ENCODE measurements at places on chromosomes 12 and 14.
A peak's percentile ranks its signal among the peaks of the same experiment; 100 is the strongest.

- peak; percentile 95 for DNase-seq
Observed at GRCh38 chr14:100239840-100240667, 1.1 kb downstream of the YY1 start.

- DNase-seq = no peak
Observed at GRCh38 chr14:68309616-68310015, 483.3 kb downstream of the ZFP36L1 start.

GRCh38 chr12:75482646-75483045 is 2.1 kb downstream of the GLIPR1 start:
- peak; percentile 27 for DNase-seq

GRCh38 chr12:55727643-55728185 is 1.1 kb downstream of the CD63 start:
- DNase-seq = peak; percentile 65

DNA sequence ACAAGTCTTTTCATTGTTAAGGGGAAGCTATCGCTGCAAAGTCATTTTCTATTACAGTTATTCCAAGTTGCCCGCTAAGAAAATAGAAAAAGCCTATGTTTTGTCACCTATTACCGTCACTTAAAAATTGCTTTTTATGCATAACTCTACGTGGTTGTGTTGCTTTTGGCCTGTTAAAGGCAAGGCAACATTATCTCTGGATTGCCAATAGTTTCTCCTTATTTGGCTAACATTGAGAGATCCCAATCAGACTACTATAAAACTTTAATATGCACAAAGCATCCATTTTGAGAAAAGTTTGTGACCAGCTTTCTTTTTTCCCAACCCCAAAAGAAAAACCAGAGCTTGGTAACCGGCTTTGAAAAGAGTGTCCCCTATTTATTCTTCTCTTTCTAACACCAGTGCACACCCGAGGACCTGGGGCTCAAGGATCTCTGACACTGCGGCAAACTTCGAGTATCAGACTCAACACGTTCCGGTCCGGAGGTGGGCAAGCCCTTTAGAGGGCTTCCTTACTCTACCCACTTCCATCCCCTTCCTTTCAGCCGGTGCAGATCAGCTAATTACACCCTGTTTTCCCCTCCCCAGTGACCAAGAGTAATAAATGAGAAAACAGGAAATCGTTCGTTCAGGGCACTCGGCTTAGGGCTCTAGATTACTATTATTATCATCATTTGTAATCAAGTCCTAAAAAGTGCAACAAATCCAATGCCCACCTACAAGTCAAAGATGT is 1.2 kb downstream of the PPP1R12A start:
- DNase-seq = peak; percentile 23

All from choroid plexus epithelial cell (primary cell).